Aortic smooth muscle cell (primary cell): ENCODE measurements at places on chromosomes 3 and 15. TPM values are rescaled to one million over a fixed set of nuclear protein-coding genes. Genes with fewer than 3 reads are reported as not detected.

Gene SETMAR
- 7.1 and 12.9 TPM in 2 replicates for total RNA-seq

Gene SYNPR
- total RNA-seq: not detected in 2 replicates

Gene GPR87
- total RNA-seq: not detected in 2 replicates

Gene ANKRD34C
- not detected in 2 replicates for total RNA-seq

Gene PLA2G4D
- not detected in 2 replicates for total RNA-seq

Gene REC114
- total RNA-seq: not detected in 2 replicates
